ENCODE measurements at places on chromosomes 6 and 20. TPM values are rescaled to one million over a fixed set of nuclear protein-coding genes. Genes with fewer than 3 reads are reported as not detected.

DXO gene
- 17.1 TPM for total RNA-seq

RAET1L gene
- not detected for total RNA-seq

CCN5 gene
- 1.5 TPM for total RNA-seq

WASF1 gene
- total RNA-seq, result 9.0 TPM

SLCO4A1 gene
- total RNA-seq, result 2.0 TPM

HLA-DOB gene
- total RNA-seq, result 0.12 TPM

HLA-DRB1 gene
- total RNA-seq, result not detected

CUTA gene
- total RNA-seq, result 129 TPM

SULF2 gene
- total RNA-seq, result 2.0 TPM

COL10A1 gene
- total RNA-seq, result 0.37 TPM

GRM4 gene
- total RNA-seq, result under 0.01 TPM

SLC22A7 gene
- not detected for total RNA-seq

RAET1E gene
- total RNA-seq, result 0.11 TPM

KIF25 gene
- total RNA-seq, result not detected

MOXD1 gene
- total RNA-seq, result 44.4 TPM

BMP7 gene
- not detected for total RNA-seq

ATAT1 gene
- total RNA-seq, result 3.4 TPM

TMEM239 gene
- not detected for total RNA-seq

CST4 gene
- total RNA-seq, result 0.22 TPM

Measured in uterine smooth muscle cell (primary cell).